Right atrium auricular region (tissue), 2 donors: ENCODE measurements at places on chromosomes 2 and 18.

GRCh38 chr2:75186821-75187220, 12.5 kb downstream of the TACR1 start:
- DNase-seq: no peak

DNA sequence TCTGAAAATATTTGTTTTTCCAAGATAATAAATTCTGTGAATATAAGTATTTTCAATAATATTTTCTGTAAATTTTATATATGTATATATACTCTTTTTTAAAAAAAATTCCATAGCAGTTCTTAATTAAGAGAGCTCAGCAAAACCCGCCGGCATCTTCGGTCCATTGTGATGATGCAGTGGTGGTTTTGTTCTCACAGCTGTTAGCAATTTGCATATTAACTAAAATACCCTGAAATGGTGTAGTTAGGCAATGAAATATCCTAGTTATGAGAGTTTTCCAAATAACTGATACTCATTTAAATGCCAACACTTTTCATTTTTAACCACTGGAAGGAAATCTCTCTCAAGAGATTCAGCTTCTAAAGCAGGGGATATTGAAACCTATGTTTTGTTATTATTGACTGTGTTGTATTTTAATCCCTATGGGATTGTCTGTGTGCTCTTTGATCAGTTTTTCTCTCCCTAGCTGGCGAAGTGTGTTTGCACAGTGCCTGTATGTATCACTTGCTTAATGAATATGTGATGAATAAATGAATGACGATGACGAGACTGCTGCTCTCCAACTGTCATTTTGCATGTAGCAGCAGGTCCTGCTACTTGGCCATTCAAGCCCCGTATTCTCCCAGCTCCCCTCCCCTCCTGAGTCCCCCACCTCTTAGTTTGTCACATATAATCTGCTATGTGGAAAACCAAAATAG, 42.4 kb downstream of the PSMG2 start:
- DNase-seq: no peak

GRCh38 chr2:229520691-229521096, 193.7 kb downstream of the DNER start:
- no peak for DNase-seq

DNA sequence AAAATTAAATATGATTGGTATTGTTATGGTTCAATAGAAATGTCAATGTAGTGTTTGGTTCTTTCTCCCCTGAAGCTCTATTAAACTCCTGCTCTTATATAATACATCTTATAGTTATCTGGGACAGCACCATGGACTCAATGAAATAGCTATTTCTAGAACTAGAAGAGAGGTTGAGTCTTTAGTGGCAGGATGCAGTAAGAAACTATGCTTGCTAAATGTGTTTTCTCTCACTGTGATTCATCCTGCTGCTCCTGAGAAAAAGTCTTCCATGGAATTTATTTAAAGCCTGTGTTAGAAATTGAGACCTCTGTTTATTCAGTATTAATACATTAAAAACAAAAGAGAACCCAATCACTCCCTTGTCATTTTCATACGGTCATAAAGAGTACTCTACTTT, 61.5 kb downstream of the G6PC2 start:
- no peak for DNase-seq

- no peak for DNase-seq
Measured at GRCh38 chr18:75216911-75217689, 6.5 kb downstream of the TSHZ1 start.

GRCh38 chr18:23143016-23143814, 7.9 kb downstream of the CABLES1 start:
- peak; percentile 82 for DNase-seq

DNA sequence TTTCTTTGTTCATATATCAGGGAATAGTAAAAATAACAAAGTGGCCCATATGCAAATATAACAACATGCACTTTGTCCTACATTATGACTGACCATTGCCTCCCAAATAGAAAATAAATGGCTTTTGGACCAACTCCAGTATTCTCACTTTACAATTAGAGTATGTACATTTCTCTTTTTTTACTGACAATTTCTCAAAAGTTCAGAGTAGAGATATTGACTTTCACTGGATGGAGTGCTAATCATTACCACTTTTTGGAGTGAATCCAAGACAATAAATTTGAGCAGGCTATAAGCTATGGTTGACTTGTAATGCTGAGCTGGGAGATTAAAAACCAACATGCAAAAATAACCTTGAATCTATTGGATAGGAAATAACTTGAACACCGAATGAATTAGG, 987.4 kb downstream of the SUCLG1 start:
- DNase-seq: no peak

GRCh38 chr2:381181-381580, 93.3 kb upstream of the ALKAL2 start:
- no peak for DNase-seq

GRCh38 chr2:151051574-151052220, 210.0 kb downstream of the RBM43 start:
- no peak for DNase-seq

GRCh38 chr2:148459377-148459778, 185.2 kb upstream of the EPC2 start:
- DNase-seq: no peak

DNA sequence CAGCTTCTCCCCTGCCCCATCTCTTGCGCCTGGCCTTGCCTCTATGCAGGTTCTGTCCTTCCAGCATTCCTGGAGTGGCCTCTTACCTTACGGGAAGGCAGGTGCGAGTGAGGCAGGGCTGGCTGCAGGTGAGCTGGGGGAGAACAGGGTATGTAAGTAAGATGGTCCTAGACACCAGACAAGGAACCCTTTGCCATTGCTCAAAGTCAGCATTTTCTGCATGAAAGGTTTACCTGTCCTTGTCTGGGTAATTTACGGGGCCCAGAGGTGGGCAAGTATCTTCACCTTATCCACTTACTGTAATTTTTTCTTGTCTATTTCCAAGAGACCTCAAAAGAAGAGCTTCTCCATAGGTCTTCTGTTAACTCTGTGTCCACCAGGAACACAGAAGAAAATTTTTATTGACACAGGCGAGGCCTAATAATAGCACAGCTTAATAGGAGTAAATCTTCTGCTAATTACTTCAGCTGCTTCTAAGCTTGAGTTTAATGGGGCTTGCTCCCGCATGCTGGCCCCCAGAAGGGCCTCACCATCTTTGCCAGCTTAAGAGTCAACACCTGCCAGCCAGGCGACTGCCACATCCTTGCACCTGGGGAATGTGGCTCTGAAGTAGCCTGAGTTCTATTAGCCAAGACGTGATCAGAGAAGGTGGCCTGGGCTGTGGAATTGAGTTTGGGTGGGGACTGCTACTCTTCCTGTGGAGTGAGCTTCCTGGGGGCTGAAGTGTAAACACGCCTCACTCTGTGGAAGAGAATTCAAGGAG, 27.1 kb downstream of the PCARE start:
- DNase-seq: no peak

- no peak for DNase-seq
Measured at GRCh38 chr18:805755-806110, 6.3 kb downstream of the YES1 start.

- no peak for DNase-seq
Measured at GRCh38 chr2:77487074-77487803, 34.9 kb downstream of the LRRTM4 start.

GRCh38 chr2:233416706-233417105, 62.4 kb downstream of the DGKD start:
- peak; percentile 48 for DNase-seq

- DNase-seq: no peak
Measured at GRCh38 chr2:64711252-64711800, 57.6 kb upstream of the SERTAD2 start.

- no peak for DNase-seq
Measured at GRCh38 chr2:61354543-61355197, 116.2 kb downstream of the USP34 start.

DNA sequence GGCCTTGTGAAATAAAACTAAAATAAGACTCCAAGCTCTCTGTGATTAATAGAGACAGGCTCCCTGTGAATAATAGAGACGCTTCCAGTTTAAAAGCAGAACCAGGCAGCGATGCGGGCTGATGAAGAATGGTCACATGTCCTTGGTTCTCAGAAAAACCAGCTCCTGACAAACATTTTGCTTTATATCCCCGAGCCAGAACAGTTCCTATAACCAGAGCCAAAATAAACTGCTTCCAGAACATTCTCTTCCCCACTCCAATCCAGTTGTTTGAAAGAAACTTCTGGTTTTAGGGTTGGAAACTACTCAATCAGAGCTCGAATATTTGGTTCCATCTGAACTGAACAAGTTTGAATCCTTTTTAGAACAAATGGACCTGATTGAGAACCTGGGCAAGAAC, 213.7 kb downstream of the TSN start:
- DNase-seq: peak; percentile 71

DNA sequence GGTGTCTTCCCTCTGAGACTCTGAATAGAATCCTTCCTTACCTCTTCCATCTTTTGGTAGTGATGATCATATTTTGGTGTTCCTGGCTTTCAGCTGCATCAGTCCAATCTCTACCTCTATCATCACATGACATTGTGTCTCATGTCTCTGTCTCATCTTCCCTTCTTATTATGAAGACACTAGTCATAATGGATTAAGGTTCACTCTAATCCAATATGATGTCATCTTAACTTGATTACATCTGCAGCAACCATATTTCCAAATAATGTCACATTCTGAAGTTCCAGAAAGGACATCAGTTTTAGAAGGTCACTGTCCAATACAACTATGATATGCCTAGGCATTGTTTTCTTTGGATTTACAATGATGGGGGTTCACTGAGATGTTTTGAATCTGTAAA, 31.5 kb downstream of the CMPK2 start:
- DNase-seq: no peak

GRCh38 chr18:69838620-69839411, 108.9 kb downstream of the CD226 start:
- DNase-seq: no peak

DNA sequence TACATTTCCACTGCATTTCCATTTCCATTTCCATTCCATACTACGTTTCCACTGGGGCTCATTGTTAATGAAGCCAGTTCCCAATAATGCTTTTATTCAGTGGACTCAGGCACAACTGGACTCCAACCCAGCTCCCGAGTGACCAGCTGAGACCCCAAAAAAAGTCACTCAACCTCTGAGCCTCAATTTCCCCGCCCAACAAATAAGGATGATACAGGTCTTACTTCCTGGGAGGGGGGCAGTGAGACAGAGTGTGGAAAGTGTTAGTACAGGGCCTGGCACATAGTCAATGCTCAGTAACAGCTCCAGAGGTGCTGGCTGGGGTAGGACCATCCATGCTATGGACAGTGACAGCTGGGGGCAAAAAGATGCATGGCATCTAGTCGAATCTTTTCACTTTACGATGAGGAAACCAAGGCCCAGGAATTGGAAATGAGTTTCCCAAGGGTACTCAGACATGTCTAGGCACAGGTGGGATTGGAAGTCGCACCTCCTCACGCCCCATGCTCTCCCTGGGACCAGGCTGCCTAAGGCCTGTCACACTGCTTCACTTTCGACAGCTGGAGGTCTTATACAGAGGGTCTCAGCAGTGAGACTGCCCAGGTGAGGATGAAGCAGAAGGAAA, 226.5 kb downstream of the ANAPC1 start:
- no peak for DNase-seq

DNA sequence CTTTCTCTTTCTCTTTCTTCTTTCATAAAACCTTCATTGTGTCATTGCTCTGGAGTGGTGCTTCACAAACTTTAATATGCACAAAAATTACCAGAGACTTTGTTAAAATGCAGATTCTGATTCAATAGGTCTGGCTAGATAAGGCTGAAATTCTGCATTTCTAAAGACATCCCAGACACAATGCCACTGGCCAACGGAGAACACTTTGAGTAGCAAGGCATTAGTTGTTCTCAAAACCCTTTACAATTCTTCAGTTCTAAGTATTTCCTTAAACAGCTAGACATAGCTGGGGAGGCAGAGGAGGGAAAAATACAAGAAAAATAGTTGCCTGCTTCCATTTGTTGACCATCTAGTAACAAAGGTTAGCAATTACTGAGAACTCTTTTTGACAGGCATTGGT, 101.8 kb upstream of the PIK3C3 start:
- no peak for DNase-seq

GRCh38 chr2:152390837-152391236, 55.9 kb downstream of the FMNL2 start:
- DNase-seq: no peak

- no peak for DNase-seq
Measured at GRCh38 chr2:39469807-39470206, 32.7 kb upstream of the MAP4K3 start.

DNA sequence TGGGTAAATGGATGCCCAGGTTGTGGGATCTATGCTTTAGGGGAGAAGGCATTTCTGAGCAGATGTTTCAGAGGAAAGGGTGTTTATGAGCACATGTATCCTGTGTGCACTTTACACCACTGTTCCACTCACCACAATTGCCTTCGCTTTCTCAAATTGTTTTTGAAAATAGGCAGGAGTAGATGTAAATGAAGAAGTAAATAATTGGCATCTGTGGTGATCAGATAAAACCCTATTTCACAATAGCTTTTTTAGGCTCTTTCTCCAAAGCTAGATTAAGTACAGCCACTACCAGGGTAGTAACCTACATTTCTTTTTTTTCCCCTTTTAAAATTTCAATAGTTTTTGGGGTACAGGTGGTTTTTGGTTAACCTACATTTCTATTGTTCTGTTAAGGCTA, 40.6 kb downstream of the TMEM178A start:
- DNase-seq: no peak

DNA sequence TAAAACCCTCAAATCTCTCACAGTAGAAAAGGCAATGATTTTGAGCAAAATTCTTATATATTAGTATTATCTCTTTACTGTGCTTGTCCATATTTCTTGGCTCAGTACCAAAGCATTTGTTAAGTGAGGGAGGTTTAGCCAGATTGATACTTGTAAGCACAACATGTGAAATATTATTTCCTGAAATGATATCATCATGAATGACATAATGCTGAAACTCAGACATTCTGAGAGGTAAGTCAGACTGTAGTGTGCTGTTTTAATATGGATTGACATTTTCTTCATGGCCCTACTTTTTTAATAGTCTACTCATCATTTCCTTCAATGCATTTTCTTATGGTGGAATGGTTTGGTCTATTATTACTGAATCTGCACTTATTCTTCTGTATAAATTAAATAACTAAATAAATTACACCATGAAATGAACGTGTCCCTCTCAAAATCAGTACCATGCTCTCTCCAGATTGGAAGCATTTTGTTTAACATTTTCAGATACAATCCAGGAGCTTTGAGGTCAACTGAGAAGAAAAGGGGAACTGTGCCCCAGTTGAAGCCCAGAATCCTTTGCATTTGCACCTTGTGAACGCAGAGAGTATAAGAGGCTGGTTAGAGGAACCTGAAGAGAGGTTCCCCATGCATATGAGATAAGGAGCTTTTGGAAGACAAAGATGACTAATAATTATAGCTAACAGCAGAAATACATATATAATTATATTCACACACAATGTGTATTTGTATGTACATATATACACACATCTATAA, 50.1 kb upstream of the CRACDL start:
- no peak for DNase-seq

DNA sequence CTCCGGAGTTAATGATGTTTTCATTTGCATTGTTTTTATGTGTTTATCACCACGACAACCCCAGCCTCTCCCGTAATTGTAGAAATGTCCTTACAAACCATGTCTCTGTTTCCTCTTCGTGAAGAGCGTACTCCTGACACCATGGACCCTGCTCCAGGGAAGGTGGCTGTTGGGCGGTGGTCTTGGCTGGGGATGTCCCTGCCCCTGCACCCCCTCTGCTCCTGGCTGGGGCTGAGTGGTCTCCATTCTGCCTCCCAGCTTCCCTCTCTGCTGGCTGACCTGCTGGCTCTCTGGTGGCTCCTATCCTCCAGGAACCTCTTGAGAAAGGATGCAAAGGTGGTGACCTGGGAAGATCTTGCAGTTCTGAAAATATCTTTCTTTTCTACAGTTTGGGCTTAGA, 81.1 kb downstream of the ASB1 start:
- DNase-seq: no peak
